T follicular helper cell (primary cell): ENCODE measurements at places on chromosomes 16 and 17.

DNA sequence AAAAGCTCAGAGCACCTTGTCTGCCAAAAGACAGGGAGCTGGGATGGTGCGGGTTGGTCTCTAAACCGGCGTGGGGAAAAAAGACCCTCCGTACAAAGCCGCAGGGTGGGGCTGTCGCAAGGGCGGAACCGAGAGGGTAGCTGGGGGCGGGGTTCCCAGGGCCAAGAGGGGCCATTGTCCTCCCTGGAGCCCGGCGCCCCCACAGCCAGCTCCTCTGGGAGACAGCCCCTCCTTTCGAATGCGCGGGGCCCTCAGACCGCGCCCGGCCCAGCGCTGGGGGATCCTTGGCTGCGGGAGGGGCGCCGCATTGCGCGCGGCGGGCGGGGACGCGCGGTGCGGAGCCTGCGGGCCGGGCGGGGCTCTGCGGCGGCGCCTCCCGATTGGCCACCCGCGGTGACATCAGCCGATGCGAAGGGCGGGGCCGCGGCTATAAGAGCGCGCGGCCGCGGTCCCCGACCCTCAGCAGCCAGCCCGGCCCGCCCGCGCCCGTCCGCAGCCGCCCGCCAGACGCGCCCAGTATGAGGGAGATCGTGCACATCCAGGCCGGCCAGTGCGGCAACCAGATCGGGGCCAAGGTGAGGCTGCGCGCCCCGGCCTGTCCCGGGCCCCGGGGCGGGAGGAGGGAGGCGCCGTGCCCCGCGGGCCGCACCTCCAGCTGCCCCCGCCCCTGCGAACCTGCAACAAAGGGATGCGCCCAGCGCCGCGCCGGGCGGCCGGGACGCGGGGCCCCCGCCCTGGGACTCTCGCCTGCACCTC lies at the start of gene TUBB3:
Gene TUBB3 (plus strand): TSS at position 459 of the 756 bp plus-strand sequence. CDS start 60 bp downstream, at position 519.
- DNase-seq: no peak

GRCh38 chr17:32946375-32947135 lies 18.6 kb downstream of the TMEM98 start:
- no peak for DNase-seq

GRCh38 chr17:47852113-47852949 lies 1.4 kb upstream of the SP6 start:
- no peak for DNase-seq

DNA sequence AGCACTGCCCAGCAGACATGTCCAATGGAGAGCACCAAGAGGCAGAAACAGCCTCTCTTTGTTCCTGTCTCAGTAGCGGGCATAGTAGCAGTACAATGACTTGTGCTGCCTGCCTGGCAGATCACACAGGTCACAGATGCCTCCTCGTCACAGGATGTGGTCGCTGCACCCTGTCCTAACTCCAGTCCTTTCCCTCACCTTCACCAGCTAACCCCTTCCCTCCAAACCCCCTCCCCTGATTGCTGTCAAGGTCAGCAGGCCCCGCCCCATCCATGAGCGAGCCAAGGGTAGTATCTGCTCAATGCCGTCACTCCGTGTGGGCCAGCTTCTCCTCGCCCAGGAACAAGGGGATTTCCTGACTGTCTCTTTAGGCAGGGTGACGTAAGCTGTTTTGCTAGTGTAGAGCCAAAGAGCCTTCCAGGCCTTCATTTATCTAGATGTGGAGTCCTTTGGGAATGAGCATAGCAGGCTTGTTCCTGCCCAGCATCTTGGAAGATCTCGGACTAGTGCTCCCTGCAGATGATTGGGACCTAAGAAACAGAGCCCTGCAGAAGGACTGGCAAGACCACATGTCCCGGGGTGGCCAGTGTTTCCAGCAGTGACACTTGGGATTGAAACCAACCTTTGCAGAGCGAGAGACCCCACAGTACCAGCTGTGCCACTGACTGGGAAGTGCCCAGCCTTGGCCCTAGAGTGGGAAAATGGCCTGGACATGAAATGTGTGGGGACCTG lies 75.9 kb upstream of the TNRC6C start:
- peak; percentile 85 for DNase-seq

DNA sequence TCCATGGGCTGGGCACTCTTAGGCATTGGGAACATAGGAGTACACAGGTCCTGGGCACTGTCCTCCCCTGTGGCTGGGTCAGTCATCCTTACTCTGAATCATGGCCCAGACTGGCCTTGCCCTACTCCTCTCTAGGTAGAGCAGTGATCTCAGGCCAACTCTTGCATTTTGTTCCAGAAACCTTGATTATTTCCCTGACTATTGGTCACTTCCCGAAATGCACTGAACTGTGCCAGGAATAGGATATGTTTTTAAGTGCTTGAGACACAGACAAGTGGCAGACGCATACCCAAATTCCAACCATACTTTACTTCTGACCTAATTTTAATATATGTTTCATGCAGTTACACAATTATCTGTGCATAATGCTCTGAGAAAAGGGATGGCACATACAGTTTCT lies 10.3 kb downstream of the KRABD2 start:
- no peak for DNase-seq
